ENCODE measurements at places on chromosomes 2 and 18. TPM values are rescaled to one million over a fixed set of nuclear protein-coding genes. Genes with fewer than 3 reads are reported as not detected.

Gene TMEM163
- 21.2 TPM for total RNA-seq

Gene SLC14A1
- 140 TPM for total RNA-seq

- no peak for DNase-seq
These were observed 16.2 kb upstream of the TEX44 start for GRCh38 chr2:231576465-231576864.

DNA sequence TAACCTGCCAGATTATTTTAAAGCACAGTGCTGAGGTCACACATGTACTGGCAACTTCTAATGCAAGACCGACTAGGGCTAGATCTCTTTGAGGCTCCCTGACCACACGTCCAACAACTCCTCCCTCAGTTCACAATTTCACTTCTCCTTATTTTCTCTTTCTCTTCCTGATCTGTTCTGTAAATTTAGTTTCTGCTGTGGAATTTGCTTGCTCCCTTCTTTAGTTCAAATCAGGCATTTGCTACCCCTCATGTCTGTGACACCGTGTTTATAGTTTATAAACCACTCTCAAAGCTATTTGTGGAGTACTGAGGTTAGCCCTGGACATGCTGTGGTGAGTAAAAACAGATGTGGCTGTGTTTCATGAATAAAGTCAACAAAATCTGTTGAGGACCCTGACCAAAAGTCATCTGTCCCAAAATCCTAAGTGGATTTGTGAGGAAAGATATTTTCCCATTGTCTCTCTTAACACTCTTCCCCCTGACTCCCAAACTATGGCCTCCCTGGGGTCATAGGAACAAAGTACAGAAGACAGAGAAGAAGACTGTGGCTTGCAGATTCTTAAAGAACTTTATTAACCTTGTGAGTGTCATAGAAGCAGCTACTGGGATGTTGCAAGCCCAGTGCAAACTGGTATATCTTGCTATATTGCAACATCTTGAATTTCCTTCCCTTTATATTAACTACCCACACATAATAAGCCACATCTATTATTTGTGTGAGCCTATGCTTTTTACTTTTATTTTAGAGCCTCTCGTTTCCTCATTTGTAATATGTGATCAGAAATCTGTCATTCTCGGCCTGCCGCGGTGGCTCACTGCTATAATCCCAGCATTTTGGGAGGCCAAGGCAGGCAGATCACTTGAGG, 3.5 kb upstream of the NAGK start:
- DNase-seq = no peak

DNA sequence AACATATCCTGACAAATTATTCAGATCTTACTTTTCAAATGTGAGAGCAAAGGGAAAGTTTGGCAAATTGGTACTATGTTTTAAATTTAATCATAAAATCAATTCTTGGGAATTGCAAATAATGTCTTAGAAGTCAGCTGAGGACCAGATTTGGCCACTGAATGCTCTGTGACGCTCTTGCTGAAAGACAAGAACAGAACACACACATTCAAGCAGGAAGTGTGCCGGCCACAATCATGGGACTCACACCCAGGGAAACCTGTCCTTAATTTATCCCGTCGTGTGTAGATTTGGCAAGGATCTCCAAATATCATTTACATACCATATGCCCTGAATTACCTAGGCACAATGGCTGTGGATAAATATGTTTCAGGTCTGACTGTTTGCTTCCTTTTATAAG, 253.1 kb downstream of the TCF4 start:
- DNase-seq = peak; percentile 75

All from dorsolateral prefrontal cortex (tissue), 122 donors.